ENCODE measurements at places on chromosomes 11 and 22.

DNA sequence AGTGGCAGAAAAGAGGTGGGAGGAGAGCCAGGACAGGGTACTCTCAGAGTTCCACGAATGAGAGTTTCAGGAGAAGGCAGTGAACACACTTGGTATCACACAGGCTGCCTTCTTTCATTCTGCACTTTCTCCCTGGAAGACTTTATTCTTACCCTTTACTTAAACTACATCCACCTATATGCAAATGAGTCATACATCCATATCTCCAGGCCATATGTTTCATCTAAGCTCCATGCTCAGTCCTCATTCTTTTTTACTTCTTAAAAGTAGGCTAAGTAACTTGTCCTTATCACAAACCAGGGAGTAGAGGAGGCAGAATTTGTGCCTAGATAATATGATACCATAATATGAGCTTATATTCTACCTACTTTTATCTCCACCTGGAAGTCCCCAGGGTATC, 6.2 kb upstream of the HYLS1 start:
- DNase-seq, result no peak

DNA sequence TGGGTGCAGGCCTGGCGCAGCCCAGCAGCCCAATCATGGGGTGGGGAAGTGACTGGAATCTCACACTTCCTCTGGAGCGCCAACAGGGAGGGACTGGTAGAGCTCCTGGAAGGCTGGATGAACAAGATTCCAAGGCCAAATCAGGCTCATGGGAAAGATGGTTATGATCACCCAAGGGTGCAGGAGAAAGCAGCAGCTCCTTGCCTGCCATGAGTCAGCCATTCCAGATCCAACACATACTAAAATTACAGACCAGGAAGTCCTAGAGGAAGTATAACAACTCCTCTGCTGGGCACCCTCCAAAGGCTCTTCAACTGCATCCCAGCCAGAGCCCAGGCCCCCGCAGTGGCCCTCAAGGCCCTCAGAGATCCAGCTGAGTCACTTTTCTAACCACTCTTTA, 427.3 kb downstream of the TENM4 start:
- no peak for DNase-seq

GRCh38 chr11:126319374-126319740, 15.5 kb downstream of the DCPS start:
- DNase-seq, result no peak

DNA sequence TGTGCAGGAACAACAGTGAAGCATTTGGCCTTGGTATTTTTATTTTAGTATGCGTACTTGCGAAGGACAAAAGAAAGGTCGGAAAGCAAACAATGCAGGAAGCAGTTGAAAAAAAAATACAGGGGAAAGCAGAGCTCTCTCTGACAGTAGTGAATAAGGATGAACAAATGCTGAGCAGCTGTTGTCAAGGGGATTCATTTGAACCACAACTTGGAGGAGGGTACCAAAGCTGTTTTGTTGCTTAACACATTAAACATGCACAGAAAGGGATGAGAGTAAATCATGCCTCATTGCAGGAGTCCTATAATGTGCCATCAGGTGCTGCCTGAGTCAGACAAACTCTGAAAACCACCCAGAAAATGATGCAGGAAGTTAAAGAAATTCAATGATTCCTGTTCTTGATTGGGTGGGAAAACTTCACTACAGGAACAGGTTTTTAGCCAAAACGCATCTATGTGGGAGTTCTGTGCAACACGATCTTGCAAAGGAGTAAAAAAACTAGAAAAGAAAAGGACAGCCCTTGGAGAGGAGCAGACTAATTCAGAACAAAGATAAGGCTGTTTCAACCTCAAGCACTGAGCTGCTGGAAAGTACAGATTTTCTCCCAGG, 2113.5 kb downstream of the LRRC4C start:
- DNase-seq, result no peak

DNA sequence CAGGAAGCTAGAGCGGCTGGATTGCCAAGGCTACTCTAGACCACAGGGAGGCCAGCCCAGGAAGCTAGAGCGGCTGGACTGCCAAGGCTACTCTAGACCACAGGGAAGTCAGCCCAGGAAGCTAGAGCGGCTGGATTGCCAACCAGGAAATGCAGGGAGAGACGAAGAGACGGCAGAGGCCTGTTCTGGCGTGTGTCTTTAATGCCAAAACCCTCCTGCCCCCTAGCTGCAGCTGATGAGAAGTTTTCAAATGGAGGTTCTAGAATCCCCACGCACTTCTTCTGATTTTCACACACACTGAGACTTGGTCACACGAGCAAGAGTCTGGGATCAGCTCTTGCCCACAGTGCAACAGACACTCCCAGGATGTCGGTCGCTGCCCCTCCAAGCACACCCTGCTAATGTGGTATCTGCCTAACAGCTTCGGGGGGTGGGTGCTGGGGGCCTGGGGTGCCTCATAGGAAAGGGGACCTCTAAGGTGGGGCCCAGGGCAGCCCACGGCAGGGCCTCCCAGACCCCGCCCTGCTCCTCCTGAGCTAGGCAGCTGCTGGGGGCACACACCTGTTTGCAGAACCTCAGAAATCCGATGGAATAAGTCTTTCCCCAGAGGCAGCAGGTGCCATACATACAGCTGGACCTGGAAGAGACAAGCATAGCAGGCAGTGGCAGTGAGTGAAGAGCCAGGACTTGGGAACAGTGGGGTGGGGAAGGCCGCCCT, 28.5 kb downstream of the MAFF start:
- DNase-seq, result peak; percentile 40

DNA sequence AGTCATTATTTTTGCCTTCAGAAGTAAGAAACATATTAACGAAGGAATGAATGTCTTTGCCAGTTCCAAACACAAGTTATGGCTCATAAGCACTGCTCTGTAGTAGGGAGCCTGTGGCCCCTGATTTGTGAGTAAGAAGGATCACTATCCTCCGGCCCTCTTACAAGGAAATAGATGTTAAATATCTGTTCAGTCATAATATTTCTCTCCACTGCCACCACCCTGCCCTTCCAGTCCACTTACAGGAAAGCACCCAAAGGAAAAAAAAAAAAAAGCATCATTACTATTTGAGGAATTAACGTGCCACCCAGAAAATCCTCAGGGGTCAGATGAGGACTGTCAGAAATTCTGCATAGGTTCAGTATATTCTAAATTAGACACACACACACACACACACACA, 123.4 kb downstream of the ETS1 start:
- no peak for DNase-seq

GRCh38 chr11:120089036-120090001, 48.6 kb downstream of the TRIM29 start:
- DNase-seq, result no peak

DNA sequence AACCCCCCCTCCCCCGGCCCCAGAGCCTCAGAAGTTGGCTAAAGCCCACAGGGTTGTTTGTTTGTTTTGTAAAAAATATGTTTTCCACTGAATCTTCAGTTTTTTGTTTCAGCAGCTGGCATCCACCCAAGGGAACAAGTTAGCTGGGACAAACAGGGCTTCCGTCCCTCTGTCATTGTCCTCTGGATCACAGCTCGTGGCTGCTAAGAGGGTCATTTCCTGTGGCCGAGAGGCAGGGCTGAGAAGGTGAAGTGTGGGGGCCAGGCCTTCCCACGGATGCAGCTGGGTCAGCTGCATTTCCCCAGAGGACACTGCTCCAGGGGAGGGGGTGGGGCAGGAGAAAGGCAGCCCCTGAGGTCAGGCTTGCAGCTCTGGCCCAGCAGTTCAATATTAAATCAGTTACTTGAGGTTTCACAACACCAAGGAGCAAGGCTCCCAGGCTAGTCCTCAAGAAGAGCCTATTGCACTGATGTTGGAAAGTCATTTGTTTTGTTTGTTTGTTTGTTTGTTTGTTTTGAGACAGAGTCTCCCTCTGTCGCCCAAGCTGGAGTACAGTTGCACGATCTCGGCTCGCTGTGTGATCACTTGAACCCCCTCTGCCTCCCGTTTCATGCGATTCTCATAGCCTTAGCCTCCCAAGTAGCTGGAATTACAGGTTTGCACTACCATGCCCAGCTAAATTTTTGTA, 34.4 kb upstream of the SMTN start:
- no peak for DNase-seq

DNA sequence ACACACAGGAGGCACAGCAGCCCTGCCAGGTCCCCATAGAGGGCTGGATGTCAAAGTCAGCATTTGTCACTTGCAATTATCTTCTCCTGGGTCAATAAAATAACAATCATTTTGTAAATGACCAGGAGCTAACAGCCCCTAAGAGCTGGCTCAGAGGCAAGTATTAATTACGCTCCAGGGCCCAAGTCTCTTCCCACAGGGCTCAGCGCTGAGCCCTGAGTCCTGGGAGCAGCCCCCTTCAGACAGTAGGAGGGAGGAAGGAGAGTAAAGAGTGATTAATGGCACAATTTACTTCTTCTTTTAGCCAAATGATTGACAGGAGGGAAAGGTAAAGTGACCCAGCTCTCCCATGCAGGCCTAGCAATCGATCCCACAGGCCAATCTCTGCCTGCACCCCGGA, 99.0 kb upstream of the DRD2 start:
- no peak for DNase-seq

GRCh38 chr11:134358856-134359490, 27.2 kb downstream of the GLB1L2 start:
- DNase-seq, result no peak

DNA sequence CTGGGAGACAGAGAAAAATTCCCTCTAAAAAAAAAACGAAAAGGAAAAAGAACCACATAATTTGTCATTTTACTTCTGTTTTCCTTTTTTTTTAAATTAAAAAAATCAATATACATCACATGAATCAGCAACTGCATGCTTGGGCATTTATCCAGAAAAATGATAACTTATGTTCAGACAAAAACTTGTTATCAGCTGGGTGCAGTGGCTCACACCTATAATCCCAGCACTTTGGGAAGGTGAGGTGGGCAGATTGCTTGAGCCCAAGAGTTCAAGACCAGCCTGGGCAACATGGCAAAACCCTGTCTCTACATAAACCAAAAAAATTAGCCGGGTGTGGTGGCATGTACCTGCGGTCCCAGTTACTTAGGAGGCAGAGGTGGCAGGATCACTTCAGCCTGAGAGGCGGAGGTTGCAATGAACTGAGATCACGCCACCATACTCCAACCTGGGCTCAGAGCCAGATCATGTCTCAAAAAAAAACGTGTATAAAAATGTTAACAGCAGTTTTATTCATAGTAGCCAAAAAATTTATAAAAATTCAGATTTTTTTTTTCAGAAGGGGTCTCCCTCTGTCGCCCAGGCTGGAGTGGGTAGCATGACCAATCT, 28.5 kb downstream of the AMBRA1 start:
- no peak for DNase-seq

DNA sequence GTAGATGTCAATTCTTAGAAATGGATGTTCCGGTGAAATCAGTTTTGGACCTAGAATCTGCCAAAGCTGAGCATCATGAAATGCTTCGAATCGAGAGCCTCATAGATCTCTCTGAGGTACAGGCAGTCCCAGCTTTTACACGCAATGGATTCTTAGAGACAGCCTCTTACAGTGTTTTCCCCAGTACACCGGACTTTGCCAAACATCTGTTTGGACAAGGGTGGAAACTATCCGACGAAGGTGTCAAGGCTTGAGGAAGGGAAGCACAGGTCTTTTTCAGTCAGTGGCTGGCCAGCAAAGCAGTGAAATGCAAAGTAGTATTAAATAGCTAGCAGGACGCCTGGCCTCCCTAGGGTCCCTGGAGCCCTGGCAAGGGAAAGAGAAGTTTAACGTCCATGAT, 4.9 kb downstream of the GRK3 start:
- no peak for DNase-seq

DNA sequence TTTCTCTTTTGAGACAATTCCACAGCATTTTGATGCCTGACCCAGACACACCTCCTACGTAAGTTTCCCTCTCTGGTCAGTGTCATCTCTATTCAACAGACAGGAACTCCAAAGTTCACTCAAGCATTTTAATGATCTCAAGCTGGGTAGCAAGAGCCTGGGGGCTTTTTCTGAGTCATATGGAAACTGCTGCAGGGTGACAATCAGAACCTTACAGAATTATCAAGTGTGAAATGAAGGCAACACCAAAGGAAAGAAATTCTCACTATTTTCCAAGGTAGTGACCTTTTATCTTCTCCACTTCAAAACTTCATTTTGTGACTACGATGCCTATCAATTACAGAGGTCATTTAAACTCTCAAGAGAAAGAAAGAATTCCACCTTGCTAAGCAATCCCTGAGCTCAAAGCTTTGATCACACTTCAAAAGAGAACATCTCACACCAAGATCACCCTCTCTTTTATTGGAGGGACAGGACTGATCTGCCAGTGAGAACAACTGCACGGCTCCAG, 229.0 kb upstream of the ZC3H12C start:
- DNase-seq, result peak; percentile 33

DNA sequence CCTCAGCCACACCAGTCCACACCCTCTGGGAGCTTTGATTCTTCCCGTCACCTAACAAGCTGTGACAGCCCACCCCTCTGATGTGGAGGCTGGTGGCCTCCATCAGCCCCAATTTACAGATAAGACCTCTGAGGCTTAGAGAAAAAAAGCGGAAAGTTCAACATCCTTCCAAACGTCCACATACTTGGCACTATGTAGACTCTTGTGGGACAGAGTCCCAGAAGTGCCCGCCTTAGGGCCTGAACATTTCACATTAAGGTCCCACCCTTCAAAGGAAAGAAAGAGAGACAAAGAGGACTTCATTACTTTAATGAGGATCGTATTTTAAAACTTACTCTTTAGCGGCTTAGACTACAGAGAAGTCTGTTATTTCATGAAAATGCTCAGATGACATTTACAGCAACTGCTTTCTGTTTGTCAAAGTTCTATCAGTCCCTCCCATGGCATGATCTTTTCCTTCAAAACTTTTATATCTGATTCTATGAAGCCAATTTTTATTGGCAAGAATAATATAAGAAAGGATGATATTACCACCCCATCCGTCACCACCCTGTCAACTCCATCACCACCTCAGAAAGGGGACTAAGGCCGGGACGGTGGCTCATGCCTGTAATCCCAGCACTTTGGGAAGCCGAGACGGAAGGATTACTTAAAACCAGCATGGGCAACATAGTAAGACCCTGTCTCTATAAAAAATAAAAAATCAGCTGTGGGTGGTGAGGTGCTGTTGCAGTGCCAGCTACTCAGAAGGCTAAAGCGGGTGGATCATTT, 15.7 kb upstream of the SCGB1A1 start:
- DNase-seq, result no peak

GRCh38 chr11:10181811-10182210, 112.2 kb downstream of the SBF2 start:
- no peak for DNase-seq

DNA sequence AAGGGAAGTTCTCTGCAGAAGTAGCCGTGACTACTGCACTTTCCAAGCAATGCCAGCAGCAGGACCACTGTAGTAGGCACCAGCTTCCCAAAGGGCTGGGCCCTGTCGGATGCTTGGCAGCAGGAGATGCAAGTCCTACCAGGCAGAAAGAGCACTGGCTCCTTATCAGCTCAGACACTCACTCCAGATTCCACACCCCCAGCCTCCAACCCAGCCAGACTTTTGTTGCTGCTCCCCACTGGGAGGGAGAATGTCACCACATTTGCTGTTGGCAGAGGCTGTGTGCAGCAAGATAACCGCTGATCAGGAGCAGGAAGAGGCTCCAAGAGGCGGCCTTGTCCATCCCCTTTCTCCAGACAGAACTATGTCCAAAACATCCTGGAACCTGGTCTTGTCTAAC, 118.7 kb downstream of the C11orf58 start:
- no peak for DNase-seq

GRCh38 chr11:67404515-67405195, 772 bp downstream of the TBC1D10C start:
- peak; percentile 65 for DNase-seq

- DNase-seq, result no peak
Measured at GRCh38 chr11:112163875-112164685, at the start of gene IL18. Gene IL18 (minus strand): TSS chr11:112164094. CDS start chr11:112155053, 9,041 bp downstream.

Measured in stimulated activated naive CD8-positive, alpha-beta T cell treated with anti-CD3 and anti-CD28 coated beads, Interleukin-15, Interleukin-2, amounts not matched to agents 100 U/mL and 50 U/mL, for 24 hours (primary cell).